MV-4-11 (cell line): ENCODE measurements at places on chromosomes 2 and 18.

- no peak for DNase-seq
Measured at GRCh38 chr2:41540272-41540998, 507.4 kb upstream of the PKDCC start.

DNA sequence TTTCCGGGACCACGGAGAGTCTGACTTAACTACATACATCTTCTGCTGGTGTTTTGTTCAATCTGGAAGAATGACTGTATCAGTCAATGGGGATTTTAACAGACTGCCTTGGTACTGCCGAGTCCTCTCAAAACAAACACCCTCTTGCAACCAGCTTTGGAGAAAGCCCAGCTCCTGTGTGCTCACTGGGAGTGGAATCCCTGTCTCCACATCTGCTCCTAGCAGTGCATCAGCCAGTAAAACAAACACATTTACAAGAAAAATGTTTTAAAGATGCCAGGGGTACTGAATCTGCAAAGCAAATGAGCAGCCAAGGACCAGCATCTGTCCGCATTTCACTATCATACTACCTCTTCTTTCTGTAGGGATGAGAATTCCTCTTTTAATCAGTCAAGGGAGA lies 23.1 kb downstream of the ICOS start:
- DNase-seq: no peak

GRCh38 chr18:6509832-6510231 lies 95.1 kb upstream of the L3MBTL4 start:
- DNase-seq: no peak

DNA sequence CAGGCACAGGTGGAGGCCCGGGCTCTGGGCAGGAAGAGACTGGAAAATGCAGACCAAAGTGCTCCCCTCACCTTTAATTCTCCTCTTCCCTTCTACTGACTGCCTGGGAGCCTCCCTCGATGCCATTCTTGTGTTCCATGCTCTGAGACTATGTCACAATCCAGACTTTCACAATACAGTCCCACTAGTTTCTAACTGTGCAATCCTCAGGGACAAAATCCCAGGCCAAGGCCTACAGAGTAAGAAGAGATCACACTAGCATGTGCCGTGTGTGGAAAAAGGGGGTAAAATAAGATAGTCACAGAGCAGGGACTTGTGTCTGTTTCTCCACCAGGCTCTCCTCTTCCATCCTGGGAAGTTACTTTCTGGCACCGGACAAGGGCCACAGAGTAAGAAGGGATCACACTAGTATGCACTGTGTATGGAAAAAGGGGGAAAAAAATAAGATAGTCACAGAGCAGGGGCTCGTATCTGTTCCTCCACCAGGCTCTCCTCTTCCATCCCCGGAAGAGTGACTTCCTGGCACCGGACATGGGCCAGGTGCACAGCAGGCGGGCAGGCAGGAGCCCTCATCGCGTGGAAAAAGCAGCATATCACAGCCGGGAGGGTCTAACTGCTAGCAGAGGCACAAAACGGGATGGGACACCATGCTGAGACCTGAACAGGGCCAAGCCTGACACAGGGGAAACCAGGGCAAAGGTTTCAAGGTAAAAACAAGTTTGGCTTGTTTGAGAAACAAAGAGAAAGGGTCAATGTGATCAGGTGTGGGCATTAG lies 9.6 kb downstream of the CYB5A start:
- no peak for DNase-seq

DNA sequence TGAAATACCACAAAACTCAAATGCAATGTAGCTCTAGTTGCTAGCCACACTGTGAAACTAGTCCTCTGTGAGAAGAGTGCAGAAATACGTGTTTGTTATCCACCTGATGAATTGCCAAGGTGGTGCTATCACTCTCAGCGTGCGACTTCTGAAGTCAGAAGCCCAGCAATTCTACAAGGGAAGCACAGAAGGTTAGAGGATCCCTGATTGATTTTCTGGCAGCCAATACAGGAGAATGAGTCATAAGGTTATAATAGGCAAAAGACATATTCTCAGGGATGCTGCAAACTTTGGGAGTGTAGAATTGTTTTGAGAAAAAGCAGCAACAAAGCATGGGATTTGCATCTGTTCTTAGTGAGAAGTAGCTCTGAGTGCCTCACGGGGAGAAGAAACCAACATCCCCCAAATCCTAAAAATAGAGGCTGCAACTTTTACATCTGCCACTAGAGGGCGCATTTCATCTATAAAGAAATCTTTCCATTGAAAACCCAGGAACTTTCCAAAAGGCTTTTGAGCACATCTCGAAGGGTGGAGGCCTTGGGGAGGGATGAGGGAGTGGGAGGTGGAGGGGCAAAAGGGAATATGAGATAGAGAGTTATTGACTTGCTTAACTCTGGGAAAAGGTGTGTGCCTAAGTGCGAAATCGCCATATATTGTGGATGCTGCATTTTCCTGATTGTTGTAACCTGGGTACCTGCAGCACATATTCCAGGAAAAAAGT lies 78.0 kb downstream of the TMEM182 start:
- peak; percentile 51 for DNase-seq

DNA sequence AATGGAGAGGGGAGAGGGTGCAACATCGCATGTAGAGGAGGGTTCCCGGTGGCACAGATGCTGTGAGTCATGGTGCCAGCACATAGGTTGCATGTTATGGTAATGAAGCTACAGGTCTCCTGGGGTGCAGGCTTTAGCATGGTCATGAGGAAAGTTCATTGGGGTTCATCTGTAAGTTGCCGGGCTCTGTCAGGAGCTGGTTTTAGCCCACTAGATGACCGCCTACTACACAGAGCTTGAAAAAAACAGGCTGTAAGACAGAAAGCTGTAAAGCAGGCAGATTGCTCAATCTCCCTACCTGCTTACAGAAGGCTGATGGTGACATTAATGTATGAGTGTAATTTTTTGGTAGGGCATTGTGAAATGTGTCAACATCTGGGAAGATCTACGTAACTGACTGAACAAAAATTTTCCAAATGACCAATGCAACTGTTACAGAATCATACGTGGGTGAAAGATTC lies 23.9 kb downstream of the DYSF start:
- DNase-seq: no peak

- DNase-seq: no peak
Measured at GRCh38 chr2:209721497-209721896, 50.1 kb upstream of the UNC80 start.

DNA sequence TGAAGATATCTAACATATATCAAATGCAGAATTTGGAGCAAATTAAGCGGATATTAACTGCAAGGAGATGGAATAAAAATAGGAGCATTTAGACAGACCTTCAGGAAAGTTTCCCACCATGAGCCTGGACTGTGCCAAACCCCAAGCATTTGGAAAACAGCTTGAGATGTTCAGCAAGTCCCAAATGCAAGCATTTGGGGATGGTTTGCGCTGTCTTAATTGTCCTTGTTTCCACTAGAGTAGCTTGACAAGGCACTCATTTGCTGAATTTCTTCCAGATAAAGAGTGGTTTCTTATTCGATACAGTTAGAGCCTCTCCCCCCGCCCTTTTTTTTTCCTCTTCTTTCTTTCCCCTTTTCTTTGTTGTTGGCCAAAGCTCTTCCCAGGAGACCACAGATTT lies 77.1 kb upstream of the CDC42EP3 start:
- no peak for DNase-seq

- no peak for DNase-seq
Measured at GRCh38 chr2:195313962-195314361, 343.1 kb upstream of the SLC39A10 start.

DNA sequence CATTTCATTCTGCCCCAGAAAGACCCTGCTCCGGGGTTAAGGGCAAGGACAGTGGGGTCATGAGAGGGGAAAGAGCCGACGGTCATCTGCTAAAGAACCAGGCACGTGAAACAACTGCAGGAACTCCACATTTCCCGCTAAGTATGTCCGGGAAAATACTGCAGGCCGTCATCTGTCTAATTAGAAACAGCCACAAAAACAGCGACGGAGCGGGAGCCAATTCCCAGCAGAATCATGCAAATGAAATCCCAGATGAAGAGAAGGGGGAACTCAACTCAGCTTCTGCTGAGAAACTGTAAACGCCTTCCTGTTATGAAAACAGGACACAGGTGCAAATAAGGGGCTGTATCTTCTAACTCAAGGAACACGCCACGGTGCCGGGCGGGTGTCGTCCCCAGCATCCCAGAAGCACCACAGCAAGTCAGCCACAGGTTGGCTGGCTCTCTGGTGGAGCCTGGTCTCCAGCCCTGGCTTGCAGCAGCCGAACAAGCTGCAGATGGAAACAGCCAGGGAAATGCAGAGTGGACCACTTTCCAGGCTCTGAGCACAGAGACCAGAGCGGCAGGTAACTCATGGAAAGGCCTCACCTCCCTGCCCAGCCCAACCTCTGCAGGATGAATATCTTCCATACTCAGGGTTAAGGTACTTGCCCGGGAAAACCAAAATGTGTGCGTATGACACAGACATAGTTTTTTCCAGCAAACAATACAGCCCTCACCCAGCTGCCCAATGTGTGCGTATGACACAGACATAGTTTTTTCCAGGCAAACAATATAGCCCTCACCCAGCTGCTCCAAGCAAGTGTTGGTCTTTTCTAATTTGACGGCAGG lies 28.9 kb downstream of the PXDN start:
- DNase-seq: no peak

GRCh38 chr2:104938231-104938941 lies 84.5 kb downstream of the POU3F3 start:
- DNase-seq: no peak

GRCh38 chr2:218959761-218960308 lies 369 bp downstream of the CDK5R2 start:
- no peak for DNase-seq

DNA sequence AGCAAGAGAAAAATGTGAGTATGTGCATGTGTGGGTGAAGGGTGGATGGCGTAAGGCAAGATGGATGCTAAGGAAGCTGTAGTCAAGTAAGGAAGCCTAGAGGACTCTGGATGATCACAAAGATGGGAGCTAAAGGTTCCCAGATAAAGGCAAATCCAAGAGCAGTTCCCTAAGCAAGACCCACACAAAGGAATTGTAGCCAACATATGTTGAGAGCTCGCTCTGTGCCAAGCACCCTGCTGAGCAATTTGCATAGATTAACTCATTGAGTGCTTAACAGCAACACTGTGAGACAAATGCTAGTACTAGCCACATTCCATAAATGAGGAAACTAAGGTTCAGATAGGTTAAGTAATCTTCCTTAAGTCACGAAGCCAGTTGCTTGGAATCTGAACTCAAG lies 132.6 kb downstream of the C1D start:
- no peak for DNase-seq

GRCh38 chr2:100718065-100718629 lies 101.8 kb upstream of the NPAS2 start:
- DNase-seq: no peak

- no peak for DNase-seq
Measured at GRCh38 chr2:234305846-234306245, 191.0 kb downstream of the ARL4C start.

DNA sequence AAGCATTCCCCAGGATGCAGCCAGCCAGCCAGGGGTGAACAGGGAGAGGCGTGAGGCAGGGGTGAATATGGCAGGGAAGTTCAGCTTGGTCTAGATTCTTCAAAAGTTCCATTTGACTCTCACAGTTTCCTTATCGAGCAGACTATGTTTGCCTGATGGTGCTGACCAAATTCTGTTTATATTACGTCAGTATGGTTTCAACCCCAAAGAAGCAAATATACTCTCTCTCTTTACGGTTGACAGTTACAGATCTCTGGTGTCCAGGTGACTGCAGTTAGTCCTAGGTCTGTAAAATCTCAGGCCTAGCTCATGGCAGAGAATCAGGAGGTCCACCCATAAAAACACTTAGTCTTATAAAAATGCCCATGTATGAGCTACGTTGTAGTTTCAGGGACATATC lies 38.3 kb upstream of the DNMT3A start:
- DNase-seq: no peak

- DNase-seq: no peak
Measured at GRCh38 chr18:41395695-41396094, 559.3 kb upstream of the PIK3C3 start.

DNA sequence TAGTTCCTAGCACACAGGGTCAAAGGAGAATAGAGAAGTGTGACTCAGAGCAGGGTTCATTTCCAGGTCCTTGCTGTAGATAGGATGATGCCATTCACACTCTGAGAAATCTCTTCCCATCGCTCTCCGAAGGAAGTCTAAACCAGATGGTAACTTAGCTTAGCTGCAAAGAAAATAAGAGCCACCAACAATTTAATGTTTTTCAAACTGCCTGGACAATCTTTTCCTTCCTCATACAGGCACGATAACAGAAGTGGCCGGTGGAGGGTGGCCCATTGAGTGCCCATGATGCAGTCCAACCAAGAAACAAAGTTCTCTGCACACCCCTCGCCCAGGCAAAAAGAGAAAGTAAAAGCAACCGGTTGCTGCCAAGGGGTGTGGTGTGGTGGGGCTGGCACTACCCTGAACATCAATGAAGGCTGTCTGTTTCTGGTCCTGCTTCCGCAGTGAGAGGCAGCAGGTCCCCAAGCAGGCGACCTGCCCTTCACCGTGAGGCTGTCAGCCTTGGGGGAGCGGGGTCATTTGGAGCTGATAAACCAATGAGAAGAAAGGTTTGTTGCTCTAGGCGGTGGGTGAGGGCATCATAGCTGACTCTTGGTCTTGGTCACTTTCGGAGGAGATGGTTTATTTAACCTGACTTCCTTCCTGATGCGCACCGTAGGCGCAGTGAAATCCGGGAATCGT lies 105.6 kb upstream of the CD302 start:
- DNase-seq: peak; percentile 78

- DNase-seq: no peak
Measured at GRCh38 chr2:122681626-122682025, 926.2 kb downstream of the TSN start.

DNA sequence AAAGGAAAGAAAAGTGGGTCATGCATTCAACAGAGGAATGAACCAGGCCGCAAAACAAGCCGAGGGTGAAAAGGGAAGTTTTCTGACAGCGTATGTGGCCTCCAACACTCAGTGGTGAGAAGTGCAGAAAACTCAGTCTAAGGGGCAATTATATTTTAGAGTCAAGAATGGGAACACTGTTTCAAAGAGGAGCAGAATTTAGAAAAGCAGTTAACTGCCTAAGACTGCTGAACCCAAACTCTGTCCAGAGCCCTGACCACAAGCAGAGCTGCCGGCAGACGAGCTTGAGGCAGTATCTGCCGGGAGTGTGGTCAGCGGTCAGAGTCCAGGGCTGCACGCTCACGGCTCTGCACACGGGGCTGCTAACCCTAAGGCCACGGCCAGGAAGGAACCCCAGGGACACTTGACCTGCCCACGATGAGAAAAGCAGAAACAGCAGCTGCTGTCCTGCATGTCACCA lies 347.0 kb upstream of the ID2 start:
- DNase-seq: peak; percentile 88

- DNase-seq: no peak
Measured at GRCh38 chr2:214742119-214742518, 67.4 kb downstream of the BARD1 start.

DNA sequence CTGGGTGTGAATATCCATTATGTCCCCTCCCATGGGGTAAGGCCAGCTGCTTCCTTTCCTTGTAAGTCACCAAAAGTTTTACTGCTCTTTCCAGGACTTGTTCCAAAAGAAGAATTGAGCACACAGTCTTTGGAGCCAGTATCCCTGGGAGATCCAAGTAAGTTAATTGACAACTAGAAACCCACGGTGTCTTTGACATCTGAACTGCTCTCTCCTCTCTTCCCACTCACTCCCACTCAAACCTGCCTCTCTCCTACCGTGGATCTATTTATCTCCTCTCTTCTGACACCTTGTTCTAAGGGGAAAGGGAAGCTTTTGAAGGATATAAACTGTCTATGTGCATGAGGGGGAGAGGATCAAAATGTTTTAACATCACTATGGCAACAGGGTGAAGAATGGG lies 86.7 kb downstream of the VIT start:
- DNase-seq: no peak

- DNase-seq: no peak
Measured at GRCh38 chr2:150041722-150042425, 445.6 kb downstream of the RND3 start.
